Femur (tissue), 1 donor: ENCODE measurements at places on chromosomes 7 and 10.

DNA sequence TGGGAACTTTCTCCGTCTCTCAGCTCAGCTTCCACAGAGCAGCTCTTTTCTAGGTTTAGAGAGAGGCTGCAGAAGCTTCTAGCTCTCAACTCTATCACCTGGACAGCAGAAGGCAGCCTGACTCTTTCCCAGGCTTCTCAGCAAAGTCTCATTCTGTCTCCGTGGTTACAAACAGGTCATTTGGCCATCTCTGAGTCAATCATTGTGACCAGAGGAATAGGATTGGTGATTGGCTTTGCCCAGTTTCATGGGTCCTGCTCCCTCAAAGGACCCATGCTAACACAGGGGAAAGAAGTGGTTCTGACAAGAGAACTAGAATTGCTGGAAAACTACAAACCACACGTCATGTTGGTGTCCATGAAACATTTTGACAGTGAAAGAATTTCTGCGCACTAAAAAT, 43.6 kb downstream of the PRR15 start:
- no peak for DNase-seq

- DNase-seq = peak; percentile 18
These were observed 6.2 kb downstream of the GPRIN2 start for GRCh38 chr10:46550076-46550790.

GRCh38 chr10:133022776-133023100, 65.0 kb upstream of the ADGRA1 start:
- peak; percentile 80 for DNase-seq

GRCh38 chr10:51574248-51575048, 124.9 kb downstream of the CSTF2T start:
- no peak for DNase-seq

DNA sequence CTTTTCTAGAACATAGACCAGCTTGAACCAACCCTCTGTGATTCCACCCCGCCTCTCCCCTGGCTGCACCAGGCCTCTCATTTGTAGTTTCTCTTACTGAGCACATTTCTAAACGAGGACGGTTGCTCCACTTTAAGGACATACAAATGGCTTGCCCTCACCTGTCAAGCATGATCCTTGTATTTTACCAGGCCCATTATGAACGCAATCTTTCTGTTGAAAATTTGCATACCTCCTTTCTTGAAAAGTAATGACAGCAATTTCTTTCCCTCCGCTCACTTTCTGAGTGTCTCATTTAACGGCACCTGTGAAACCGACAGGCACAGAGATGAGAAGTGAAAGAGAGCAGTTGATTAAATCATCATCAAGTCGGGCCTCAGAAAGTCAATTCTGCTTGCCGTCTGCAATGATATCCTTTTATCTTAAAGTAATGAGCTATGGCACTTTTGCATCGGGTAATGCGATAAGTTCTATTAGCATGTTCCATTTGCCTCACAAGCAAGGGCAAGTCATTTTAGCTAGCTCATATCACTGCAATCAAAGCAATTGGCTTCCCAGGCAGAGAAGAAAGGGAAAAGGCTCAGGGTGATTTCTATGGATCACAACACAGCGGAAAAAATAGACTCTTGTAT, 705.6 kb upstream of the GALNT17 start:
- no peak for DNase-seq

DNA sequence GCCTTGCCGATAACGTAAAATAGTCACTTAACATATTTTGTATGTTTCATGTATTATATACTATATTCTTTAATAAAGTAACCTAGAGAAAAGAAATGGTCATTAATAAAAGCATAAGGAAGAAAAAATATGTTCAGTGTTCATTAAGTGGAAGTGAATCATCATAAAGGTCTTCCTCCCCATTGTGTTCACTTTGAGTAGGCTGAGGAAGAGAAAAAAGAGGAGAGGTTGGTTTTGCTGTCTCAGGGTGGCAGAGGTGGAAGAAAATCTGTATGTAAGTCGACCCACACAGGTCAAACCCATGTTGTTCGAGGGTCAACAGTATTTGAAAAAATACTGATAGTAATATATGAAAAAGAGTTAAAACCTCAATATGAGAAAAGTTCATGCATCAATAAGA, 90.3 kb downstream of the GLCCI1 start:
- no peak for DNase-seq

DNA sequence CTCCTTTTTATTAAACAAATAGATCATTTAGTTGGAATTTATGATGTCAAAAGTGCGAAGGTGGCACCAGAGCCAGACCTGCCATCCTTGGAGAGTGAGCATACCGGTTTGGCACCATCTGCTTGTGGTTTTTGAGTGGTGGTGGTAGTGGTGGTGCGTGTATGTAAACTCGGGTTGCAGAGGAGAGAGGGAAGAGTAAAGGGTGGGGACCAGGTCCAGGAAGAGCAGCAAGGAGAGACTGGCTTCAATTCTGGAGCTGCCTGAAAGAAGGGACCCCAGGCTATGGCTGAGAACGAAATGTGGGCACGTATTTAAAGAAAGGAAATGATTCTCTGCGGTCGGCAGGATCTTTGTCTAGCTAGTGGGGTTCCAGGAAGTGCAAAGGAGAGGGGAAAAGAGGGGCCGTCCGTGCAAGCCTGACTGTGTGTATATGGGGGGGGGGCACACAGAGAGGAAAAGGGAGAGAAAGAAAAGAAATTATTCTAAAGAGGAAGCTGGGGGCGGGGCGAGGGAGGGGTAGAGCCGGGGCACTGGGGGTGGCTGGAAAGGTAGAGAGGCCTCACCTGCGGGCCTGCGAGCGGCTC, 448 bp upstream of the GOLGA7B start:
- DNase-seq = no peak

DNA sequence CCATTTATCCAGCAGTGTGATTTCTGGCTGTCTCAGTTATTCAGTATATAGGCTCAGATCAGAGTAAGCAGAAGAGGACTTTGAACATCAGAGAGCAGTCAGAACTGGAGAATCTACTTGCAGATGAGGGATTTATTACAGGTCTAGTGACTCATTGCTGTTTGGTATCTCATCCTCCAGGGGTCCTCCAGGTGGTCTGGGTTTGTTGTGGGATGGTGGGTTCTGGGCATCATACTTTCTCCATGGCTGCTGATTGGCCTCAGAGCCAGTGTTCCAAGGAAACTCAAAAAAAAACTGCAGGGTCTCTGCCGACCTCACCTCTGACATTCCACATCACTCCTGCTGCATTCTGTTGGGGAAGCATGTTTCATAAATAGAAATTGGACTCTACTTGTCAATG, 214.8 kb downstream of the CNTNAP2 start:
- no peak for DNase-seq

GRCh38 chr10:34862892-34863291, 47.8 kb upstream of the PARD3 start:
- DNase-seq = no peak

GRCh38 chr7:141001122-141001521, 13.6 kb downstream of the MRPS33 start:
- DNase-seq = no peak

DNA sequence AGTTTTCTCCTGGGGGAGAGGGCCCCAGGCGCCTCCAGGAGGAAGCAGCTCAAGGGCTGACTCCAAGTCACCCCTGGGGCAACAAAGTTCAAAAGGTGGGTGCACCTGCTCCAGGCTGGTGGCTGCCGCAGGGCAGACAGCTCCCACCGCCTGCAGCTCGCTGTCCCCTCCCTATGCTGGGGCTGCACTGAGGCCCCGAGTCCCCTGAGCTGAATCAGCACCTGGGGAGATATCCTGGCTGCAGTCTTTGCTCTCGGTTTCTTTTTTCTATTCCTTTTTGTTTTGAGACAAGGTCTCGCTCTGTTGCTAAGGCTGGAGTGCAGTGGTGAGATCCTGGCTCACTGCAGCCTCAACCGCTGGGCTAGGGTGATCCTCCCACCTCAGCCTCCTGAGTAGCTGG, 183.4 kb downstream of the DNAJB6 start:
- DNase-seq = no peak

GRCh38 chr7:157980774-157981173, 606.8 kb downstream of the PTPRN2 start:
- DNase-seq = no peak

DNA sequence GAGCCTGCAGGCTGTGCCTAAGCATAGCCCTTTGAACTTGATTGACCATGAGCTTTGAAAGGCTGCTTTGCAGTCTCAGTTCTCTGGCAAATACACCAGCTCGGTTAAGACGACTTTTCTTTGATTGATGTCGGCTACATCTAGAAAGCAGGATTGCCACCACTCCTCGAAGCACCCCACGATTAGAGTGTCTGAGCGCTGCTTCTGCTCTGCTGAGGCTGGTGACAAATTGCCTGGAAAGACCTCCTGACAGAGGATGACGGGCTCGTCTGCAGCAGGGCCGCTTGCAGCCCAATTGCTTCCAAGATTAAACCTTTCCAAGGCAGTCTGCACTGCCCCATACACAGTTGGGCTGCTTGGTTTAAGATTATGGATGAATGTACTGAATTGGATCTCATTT, 182.0 kb downstream of the CUX1 start:
- no peak for DNase-seq

DNA sequence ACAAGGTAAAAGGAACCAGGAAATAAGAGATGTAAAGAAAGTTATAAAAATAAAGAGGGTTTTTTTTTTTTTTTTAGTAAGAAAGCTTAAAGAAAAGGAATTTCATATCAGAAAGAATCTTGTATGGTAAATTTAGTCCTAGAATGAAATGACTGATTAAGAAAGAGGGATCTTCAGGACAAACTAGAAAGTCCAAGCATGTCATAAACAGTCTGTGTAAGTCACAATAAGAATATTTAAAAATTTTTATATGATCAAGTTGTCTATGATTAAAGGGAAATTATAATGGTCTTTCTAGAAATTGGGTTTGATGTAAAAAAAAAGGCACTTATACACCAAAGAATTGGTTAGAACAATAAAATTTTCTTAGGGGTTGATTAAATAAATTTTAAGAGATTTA, 289.5 kb downstream of the XPNPEP1 start:
- no peak for DNase-seq

GRCh38 chr10:132480356-132480755, 57.2 kb upstream of the INPP5A start:
- DNase-seq = peak; percentile 19

GRCh38 chr7:102390697-102391484, 5.3 kb upstream of the PRKRIP1 start:
- peak; percentile 88 for DNase-seq

DNA sequence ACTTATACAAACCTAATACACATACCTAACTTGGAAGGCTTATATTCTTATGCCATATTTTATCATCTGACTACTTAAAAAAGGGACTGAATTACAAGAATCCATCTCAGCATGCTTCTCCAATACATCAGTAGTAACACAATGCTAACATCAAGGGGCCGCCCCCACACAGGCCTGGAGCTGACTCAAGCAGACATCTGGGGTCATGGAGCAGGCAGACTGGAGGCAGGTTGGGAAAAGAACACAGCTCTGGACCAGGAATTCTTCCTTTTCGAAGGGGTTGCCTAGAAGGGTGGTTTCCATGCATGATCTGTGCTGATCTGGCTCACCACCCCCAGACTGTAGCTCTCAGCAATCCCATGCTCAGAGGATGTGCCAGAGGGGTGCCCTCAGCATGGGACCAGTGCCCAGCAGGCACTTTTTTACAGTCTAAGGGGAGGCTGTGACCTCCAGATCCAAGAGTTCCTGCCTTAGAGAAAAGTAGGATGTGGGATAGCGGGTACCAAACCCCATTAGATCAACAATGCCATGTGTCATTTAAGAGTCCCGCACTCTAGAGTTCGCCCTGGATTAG, 26.1 kb upstream of the DUSP5 start:
- no peak for DNase-seq
